ENCODE measurements at places on chromosomes 5 and 9. TPM values are rescaled to one million over a fixed set of nuclear protein-coding genes. Genes with fewer than 3 reads are reported as not detected.

DNA sequence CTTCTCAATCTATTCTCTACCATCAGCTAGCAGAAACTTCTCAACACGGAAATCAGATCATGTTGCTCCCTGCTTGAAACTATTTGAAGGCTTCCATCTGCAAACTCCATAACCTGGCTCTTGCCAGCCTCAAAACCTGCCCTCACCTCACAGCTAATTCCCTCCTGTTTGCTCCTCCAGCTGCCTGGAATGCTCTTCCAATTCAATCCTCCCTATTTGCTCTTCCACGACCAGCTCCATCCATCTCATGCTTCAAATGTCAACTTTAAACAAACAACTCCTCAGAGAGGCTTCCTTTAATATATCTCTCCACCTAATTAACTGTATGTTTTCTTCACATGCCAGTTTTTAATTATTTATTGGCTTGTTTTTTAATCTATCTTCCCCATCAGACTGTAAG is 1.5 kb downstream of the PLAA start:
- DNase-seq: no peak

- no peak for DNase-seq
Observed at GRCh38 chr9:38406476-38407186, 14.1 kb downstream of the ALDH1B1 start.

MCIDAS gene
- total RNA-seq: 0.95 TPM

- no peak for DNase-seq
Observed at GRCh38 chr9:34366365-34366764, 10.3 kb downstream of the MYORG start.

GNA14 gene
- 0.23 TPM for total RNA-seq

- peak; percentile 6 for DNase-seq
Observed at GRCh38 chr9:72979405-72980100, 26.7 kb upstream of the ALDH1A1 start.

TLR4 gene
- 0.11 TPM for total RNA-seq

DNA sequence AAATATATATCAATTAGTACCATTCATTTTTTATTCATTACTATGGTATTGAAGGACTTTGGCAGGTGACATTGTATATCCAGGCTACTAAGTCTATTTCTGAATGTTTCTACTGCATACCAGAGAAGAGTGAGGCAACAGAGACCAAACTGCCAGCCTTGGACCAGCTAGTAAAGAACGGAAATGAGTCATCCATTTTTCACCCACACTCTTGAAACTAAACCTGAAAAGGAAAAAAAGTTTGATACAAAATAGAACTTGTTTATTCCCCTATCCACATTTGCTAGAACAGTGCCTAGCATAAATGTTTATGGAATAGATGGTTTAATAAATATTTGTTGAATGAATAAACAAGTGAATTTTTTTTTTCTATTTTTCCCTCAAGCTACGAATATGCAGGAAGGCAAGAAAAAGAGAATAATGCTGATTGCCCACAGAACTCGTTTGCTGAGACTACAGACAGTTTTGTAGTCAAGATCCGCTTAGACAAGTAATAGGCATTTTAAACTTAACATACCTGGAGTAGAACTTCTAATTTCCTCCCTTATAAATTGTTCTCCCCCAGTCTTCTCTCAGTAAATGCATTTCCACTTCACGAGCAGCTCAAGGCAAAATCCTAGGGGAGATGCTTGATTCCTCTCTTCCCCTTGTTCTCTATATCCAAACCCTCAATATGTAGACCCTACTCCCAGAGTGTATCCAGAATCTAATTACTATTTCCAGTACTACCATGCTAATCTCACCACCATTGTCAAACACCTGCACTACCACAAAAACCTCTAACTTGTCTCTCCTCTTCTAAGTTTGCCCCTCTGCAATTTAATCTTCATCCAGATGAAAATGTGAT is 146.2 kb upstream of the RASA1 start:
- DNase-seq: peak; percentile 89

- DNase-seq: peak; percentile 59
Observed at GRCh38 chr9:32426278-32426939, 42.0 kb downstream of the ACO1 start.

DNA sequence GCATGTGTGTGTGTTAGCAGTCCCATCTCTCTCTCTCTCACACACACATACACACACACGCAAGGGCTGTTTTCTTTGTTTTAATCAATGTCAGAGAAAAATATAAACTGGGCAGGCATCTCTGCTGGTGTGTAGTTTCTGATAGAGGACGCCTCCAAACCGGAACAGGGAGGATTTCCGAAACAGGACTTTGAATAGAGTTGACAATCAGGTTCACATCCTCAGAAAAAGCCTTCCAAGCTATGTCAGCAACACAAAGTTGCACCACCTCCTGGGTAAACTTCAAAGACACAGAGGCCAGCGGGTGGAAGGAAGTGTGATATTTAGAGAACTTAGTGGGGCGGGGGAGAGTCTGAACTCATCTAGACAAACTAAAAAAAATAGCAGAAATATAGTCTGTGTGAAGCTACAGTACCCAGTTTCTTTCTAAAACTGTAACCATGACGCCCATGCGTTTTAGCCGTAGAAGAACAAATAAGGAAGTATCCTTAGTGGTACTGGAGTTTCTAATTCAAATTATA is 1.2 kb downstream of the ST8SIA4 start:
- no peak for DNase-seq

- DNase-seq: no peak
Observed at GRCh38 chr5:56105511-56106291, 110.9 kb upstream of the IL6ST start.

CDKN2B gene
- total RNA-seq: not detected

SOWAHA gene
- total RNA-seq: 0.42 TPM

- DNase-seq: no peak
Observed at GRCh38 chr5:58081435-58081834, 378.5 kb downstream of the PLK2 start.

CD274 gene
- 17.0 TPM for total RNA-seq

GRCh38 chr5:55650386-55650785 is 61.7 kb downstream of the SLC38A9 start:
- DNase-seq: peak; percentile 14

GRCh38 chr5:138657360-138657759 is 82.2 kb upstream of the HSPA9 start:
- no peak for DNase-seq

Measured in Daoy (cell line).